ENCODE measurements at places on chromosomes 5 and 9.
A peak's percentile ranks its signal among the peaks of the same experiment; 100 is the strongest.

DNA sequence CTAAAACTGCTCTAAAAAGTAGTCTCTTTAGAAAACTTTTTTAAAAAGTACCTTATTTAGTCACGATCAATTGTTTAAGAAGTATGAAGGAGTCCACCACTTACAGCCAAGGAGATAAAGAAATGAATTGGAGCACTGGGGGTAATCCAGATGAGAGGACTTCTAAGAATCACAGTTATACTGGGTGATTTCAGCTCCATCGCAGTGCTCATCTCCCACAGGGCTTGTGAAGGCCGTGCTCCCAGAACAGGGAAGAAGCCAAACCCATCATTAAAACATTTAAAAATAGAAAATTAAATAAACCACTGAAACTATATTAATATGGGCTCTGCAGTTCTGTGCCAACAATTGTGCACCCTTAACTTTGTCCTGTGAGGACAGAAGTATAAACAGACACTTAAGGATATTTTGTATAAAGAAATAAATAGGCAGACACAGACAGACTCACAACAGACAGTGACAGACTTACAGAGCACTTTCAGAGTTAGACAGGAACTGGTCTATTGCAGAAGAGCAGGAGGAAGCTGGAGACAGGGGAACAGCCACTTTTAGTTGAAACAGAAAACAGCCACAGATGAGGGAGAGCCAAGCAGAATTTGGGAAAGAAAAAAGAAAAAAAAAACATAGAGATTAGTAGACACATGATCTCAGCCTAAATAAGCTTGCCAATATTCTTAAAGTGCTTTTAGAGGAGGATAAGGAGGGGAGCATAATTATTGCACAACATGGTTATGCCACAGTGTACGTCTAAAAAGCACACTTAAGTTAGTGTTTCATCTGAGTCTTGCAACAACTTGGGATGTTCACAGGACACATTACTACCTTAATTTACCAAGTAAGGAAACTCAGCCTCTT is 81.8 kb downstream of the FBXO38 start:
- no peak for DNase-seq

DNA sequence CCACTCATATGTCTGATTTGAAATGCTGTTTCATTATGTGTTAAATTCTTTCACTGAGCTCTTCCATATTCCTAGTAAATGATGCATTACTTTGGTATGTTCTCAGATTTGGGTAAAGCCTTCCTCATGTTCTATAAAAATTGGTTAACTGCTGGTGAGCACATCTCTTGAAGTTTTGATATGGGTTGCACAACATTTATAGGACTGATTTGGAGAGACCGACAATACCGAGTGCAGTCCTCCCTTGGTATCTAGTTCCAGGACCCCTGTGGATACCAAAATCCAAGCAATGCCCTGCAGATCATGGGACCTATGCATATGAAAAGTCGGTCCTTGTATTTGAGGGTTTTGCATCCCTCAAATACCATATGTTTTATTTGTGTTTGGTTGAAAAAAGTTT is 37.8 kb downstream of the WDR36 start:
- DNase-seq: no peak

- no peak for DNase-seq
Measured at GRCh38 chr5:1374030-1374678, 29.3 kb upstream of the CLPTM1L start.

GRCh38 chr9:137304383-137305059 is 2.5 kb upstream of the NRARP start:
- DNase-seq: no peak

DNA sequence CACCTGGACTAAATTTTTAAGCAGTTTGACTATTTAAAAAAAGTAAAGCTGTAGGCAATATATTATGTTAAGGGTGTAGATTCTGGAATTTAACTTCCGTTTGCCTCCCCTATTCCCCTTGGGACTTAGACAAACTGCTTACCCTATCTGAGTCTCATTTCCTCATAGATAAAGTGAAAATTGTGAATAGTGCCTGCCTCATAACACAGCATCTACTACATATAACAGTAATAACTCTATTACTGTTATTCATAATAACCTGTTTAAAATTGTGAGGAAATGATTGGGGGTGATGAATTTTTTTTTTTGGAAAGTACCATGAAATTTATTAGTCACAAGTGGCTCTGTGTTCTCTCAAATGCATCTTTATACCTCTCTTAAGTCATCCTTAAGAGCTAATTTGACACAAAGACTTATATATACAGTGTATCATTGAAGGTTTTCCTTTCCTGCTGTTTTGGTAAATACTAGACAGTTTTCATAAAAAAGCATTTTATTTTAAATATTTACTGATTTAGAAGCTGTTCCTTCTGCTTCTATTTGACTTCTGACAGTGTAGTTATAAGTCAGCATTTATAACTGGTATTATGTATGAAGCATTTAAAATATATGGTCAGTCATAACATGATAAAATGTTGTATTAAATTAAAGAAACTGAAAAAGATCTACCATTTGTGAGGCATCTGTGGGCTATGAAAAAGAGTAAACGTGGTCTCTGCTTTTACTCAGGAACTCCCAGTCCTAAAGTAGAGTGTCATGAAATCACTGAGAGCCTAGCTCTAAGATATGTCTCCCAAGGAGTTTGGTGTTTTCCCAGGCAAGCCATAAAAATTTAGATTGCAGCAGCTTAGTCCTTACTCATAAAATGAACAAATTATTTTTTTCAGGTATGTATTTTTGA is 46.4 kb downstream of the MCCC2 start:
- DNase-seq: no peak

DNA sequence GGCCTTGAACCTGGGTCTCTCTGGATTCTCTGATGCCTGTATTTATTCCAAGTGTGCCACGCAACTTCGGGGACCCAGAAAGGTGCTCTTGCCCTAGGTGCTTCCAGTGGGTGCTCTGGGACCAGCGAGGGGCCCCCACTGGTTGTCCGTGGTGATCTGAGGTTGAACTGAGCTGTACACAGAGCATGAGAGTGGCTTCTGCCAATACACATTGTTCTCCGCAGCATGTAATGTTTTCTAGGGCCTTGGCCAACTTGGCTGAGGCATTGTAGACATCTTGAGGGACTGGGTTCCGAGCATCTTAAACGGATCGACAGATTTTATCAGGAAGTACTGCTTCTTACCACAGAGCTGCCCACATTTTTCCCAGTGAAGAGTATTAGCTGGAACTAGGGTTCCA is 117.9 kb downstream of the MTX3 start:
- DNase-seq: no peak

GRCh38 chr5:100584889-100585288 is 49.7 kb downstream of the FAM174A start:
- DNase-seq: no peak

- DNase-seq: no peak
Measured at GRCh38 chr9:131817073-131817472, 77.2 kb upstream of the RAPGEF1 start.

GRCh38 chr5:180283026-180283615 is 8.8 kb downstream of the MAPK9 start:
- DNase-seq: no peak

- DNase-seq: no peak
Measured at GRCh38 chr9:105401651-105402050, 46.2 kb upstream of the FSD1L start.

- no peak for DNase-seq
Measured at GRCh38 chr9:124940521-124940893, 376 bp downstream of the GOLGA1 start.

DNA sequence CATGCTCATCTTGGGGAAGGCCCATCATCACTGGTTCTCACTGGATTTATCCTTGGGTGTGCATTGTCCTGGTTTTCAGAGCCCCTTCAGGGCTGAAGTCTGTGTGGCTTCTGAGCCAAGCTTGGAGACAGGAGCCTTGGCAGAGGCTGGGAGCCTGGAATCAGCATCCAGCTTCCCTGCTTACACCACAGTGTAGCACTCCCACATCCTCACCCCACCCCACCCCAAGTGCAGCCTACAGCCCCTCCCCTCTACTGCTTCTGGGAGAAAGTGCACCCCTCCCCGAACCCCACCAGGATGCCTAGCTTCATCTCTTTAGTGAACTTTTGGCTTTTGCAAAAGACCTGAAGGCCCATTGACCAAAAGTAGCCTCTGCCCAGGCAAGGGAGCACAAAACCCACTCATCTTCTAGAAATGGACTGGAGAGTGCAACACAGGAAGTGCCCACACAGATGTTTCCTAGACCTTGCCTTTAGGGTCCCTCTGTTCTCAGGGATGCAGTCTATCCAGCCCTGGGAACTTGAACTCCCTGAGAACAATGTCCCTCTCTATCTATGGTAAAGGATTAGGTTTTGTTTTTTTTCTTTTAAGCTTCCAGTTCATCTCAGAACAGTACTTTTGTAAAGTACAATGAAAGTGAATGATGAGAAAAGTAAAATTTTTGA is 189.7 kb downstream of the PALM2AKAP2 start:
- DNase-seq: no peak

GRCh38 chr9:77744841-77745430 is 96.8 kb upstream of the GNA14 start:
- DNase-seq: no peak

GRCh38 chr5:168329302-168329701 is 37.9 kb downstream of the WWC1 start:
- DNase-seq: no peak

DNA sequence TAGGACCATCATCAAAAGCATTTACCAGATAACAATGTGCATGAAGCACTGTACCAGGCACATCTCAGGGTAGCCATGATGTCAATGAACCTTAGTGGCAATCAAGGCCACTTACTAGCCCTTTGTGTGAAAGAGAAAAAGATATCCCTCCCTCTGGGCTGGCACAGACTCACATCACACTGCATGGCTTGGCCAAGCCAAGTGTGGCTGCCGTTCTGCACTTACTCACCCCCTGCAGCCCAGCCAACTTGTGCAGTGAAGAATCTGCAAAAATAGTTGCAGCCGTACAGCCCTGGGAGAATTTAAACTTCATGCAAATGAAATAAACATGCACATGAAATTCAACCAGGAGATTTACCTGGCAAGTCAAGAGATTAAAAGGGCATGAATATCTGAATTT is 333.5 kb downstream of the DEPDC1B start:
- DNase-seq: no peak

- DNase-seq: peak; percentile 5
Measured at GRCh38 chr9:112378328-112379176, 1.4 kb upstream of the HSDL2 start.

DNA sequence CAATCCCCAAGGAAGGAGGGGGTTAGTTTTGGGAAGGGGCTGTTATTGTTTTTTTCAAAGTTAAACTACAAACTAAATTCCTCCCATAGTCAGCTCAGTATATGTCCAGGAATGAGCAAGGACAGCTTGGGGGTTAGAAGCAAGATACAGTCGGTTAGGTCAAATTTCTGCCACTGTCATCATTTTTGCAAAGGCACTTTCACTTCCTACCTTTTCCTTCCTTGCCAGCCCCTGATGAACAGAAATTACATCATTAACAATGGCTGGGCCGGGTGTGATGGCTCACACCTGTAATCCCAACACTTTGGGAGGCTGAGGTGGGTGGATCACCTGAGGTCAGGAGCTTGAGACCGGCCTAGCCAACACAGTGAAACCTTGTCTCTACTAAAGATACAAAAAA is 51.5 kb upstream of the HRH2 start:
- DNase-seq: no peak

DNA sequence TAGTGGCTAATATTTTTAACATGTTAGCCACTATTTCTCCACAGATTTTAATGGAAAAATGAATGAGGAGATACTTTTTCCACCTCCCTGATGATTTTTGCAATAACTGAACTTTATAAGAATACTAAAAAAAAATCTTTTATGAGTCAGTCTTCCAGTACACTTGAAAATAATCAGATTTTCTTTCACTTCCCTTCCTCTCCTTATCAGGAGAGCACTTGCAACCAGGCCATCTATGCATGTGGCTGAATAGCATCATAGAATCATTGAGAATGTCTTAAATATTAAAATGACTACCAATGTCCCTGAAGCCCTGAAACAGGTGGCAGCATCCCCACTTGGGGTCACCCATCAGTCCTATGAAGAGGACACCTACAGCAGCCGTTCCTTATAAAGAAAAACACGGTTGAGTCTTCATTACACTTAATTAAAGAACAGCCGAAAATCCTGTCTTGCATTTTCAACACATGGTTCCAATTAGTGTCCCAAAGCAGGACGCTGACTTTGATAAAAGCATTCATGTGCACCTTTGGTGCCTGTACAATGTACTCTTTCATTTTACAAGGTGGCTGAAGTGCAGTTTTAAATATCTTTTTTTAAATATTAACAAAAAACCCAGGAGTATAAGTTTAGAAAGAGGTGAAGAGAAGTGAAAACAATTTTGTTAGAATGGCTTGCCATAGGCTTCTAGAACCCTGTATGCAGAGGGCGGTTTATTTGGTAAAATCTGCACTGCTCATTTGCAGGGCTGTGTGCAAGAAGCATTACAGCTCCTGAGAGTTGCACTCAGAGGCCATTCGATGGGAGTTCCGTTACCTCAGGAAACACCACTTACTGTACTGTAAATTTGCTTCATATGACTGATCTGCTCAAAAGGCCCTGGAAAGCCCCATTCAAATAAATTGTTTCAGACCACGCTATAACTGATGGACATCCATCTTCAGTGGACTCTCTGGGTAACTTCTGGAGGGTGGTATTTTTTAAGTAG is 106.9 kb upstream of the VCAN start:
- DNase-seq: no peak

DNA sequence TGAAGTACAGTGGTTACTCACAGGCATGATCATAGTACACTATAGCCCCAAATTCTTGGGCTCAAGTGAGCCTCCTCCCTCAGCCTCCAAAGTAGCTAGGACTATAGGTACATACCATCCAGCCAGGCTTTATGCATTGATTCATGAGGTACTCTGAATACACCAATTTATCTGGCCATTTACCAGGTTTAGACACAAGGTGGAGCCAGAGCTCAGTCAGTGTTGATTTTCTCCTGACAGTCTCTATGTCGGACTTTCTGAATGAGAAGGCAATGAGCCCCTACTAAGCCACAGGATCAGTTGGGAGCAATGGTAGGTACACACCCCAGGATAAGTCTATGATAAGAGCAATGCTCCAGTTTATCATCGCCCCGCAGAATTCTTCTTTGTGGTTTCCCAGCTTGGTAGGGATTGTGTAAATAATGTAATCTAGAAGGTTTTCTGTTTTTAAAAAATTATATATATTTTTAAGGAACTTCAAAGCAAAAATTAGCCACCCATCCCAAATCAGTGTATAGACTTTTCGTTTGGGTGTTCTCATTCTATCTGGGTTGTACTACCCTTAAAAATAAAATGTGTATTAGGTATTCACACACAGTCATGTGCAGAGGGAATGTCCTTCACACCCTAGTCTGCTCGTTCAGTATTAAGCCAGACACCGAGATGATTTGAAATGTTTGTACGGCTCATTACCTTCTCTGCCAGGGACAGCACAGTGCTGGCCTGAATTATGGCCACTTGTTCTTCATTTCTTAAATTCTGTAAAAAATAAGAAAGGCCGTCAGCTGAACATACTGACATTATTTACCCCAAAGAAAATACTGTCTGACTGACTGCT is 118.4 kb upstream of the DPYSL3 start:
- DNase-seq: peak; percentile 20

GRCh38 chr5:68834491-68834981 is 259.3 kb upstream of the SLC30A5 start:
- no peak for DNase-seq

GRCh38 chr9:131706608-131706970 is 33.3 kb downstream of the RAPGEF1 start:
- no peak for DNase-seq

- DNase-seq: no peak
Measured at GRCh38 chr5:33891788-33892619, at the start of gene ADAMTS12. Gene ADAMTS12, minus strand, starts transcription at chr5:33891990. Its CDS starts 134 bp downstream, at chr5:33891856.
